ENCODE measurements at places on chromosomes 4 and X. TPM values are rescaled to one million over a fixed set of nuclear protein-coding genes. Genes with fewer than 3 reads are reported as not detected.

DNA sequence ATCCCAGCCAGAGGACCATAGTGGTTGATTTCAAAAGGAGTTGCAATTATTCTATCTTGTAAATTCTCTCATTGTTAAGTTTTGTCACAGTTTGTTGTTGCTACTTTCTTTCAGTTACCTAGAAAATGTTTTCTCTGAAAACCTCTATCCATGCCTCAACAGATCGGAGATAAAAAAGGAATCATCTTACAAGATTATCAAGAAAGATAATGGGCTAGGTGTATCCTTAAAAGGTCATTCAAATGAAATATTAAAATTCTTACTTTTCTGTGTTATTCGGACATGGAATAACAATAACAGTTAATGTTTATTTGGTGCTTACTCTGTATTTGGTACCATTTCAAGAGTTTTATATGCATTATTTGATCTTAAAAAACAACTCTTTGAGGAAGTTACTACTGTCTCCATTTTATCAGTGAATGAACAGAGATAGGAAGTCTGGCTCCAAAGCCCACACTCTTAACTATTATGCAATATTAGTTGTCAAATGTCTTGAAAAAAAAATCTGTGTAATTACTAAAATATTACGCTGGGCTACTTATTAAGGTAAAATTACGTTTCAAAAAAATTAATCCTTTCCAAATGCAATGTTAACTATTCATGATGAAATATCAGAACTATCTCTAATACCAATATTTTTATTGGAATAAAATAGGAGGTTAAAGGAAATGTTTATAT is 97.5 kb downstream of the SNCA start:
- H3K27ac ChIP-seq: no peak overlapping the region
- H3K36me3 ChIP-seq: no peaks in the 10 kb centered on the region
- no peaks in the 10 kb centered on the region for H3K27me3 ChIP-seq

DNA sequence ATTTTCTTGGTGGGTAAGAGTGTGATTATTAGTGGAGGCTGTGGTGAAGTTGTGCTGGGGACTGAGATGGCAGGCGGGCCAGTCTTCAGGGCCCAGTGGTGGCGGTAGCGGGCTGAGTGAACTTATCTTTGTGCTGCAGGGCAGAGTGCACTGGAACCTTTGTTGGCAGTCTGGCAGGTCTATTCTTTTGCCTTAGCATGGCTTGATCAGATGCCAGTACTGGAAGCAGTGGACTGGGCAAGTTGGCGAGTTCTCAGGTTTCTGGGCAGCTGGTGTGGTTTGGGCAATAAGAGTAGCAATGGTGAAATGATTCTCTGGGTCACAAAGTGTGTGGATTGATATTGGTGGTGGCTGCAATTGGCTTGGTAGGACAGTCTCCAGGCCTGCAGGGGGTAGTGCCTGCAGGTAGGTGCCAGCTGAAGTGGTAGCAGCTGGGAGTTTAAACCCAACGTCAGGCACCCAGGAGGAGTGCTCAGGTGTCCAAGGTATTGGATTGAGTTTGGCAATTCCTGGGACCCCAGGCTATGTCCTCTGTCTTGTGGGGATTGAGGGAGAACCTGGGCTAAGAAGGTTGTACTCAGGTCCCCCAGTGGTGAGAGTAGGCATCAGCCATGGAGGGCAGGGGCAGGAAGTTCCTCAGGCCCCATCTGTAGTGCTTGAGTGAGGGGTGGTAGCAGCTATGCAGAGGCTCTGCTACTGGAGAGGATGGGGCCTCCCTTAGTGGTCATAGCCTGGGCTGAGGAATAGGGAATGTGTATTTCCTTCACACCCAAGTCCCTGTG is 34.9 kb upstream of the SLC25A14 start:
- H3K4me1 ChIP-seq: no peaks in the 10 kb centered on the region
- no peak for DNase-seq
- no peak overlapping the region for H3K27ac ChIP-seq
- H3K27me3 ChIP-seq: no peaks in the 10 kb centered on the region
- H3K4me3 ChIP-seq: no peak overlapping the region

AGA gene
- total RNA-seq: 35.8 TPM

DNA sequence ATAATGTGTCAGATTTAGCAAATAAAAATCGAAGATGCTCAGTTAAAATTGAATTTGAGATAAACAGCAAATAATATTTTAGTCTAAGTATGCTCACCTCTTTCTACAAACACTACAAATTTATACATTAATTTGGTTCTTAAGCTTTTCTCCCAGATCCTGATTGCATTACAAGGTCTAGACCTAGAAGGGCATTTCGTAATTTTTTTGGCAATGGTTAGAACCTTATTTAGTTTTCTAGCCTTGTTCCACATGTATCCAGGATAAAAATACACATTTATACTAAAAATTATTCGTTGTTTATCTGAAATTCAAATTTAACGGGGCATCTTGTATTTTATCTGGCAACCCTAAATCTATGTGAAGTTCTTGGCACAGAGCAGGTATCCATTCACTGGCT is 2.5 kb upstream of the CDKL5 start:
- H3K4me3 ChIP-seq: no peak overlapping the region
- peak overlapping the region; percentile 99 for H3K27ac ChIP-seq
- no peaks in the 10 kb centered on the region for H3K27me3 ChIP-seq

GRCh38 chrX:51332188-51332942 is at the start of gene NUDT10:
NUDT10 (plus strand) TSS chrX:51332822; CDS start chrX:51332966, 144 bp downstream.
- peaks cover 8% of the 10 kb centered on the region for H3K27me3 ChIP-seq
- DNase-seq: peak; percentile 10
- no peaks in the 10 kb centered on the region for H3K36me3 ChIP-seq

DNA sequence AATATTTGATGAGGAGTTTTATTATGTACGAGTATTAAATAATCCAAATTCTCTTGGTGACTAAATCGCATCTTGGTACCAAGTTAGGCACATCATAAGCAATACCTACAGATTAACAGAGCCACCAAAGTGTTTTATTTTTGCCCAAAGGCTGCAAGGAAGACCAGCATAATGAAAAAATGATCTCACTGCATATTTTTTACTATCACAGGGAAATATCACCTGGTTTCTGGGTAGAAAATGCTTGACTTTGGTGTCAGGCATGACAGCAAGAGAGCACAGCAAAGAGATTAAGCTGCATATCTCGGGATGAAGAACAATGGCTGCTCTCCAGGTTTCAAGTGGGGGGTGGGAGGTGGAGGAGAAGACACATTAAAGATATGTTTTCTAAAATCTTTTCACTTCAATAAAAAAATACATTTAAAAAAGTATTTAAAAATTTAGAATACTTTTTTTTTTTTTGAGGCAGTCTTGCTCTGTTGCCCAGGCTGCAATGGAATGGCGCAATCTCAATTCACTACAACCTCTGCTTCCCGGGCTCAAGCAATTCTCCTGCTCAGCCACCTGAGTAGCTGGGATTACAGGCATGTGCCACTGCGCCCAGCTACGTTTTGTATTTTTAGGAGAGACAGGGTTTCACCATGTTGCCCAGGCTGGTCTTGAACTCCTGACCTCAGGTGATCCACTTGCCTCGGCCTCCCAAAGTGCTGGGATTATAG is 86.1 kb downstream of the FRYL start:
- no peak for DNase-seq
- peaks cover 11% of the 10 kb centered on the region for H3K4me1 ChIP-seq
- no peaks in the 10 kb centered on the region for H3K36me3 ChIP-seq

DNA sequence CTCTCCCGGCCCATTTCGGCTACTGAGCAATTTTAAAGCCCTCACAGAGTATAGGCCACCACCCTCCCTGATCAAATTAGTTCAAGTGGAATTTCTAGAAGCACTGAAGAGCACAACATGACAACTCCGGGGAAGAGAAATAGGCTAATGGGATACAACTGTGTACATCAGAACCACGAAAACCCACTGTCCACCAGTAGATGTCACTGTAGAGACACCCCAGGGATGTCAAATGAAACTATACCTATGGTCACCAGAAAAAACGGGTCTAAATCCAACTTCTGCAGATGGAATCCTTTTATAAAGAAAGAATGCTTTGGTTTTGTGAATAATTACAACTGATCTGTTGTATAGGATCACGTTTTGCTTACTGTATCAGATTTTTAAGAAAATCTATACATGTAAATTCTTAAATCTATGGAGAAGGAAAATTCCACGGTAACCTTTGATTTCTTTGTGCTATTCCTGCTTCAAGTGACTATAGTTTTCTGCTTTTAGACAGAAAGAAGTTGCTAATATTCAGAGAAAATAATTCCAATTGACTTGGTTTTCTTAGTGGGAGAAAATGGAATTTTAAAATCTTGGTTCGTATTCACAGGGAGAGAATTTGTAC is 29.5 kb upstream of the MAP3K15 start:
- DNase-seq: peak; percentile 70
- no peak overlapping the region for H3K27ac ChIP-seq
- no peaks in the 10 kb centered on the region for H3K27me3 ChIP-seq
- no peaks in the 10 kb centered on the region for H3K4me1 ChIP-seq

DNA sequence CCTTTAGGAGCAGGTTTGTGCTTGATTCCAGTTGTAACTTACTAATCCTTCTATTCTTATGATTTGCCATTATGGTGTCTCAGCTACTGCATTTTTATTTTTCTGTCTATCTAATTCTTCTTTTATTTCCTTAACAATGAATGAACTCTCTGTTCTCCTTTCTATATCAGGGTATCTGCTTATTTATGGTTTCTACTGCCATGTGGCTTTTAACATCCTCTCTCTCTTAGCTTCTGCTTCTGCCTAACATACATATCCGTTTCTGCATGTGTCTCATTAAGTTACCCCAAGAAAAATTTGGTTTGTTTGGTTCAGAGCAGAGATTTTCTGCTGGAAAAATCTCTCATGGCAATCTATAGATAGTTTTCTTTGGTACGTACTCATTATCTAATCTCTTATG is 614.4 kb downstream of the RPA4 start:
- H3K36me3 ChIP-seq: no peaks in the 10 kb centered on the region
- no peak overlapping the region for H3K4me3 ChIP-seq
- H3K27me3 ChIP-seq: no peaks in the 10 kb centered on the region
- no peak for DNase-seq
- H3K27ac ChIP-seq: no peak overlapping the region
- H3K4me1 ChIP-seq: no peaks in the 10 kb centered on the region

MSANTD1 gene
- 0.28 TPM for total RNA-seq

All from IMR-90 (cell line).